Activated T-cell treated with anti-CD3 and anti-CD28 coated beads, Interleukin-2, amount 50 U/mL, for 1 hour (primary cell): ENCODE measurements at places on chromosomes 12 and 14.

GRCh38 chr12:48361664-48362339 lies 11.1 kb upstream of the ZNF641 start:
- no peak for DNase-seq

DNA sequence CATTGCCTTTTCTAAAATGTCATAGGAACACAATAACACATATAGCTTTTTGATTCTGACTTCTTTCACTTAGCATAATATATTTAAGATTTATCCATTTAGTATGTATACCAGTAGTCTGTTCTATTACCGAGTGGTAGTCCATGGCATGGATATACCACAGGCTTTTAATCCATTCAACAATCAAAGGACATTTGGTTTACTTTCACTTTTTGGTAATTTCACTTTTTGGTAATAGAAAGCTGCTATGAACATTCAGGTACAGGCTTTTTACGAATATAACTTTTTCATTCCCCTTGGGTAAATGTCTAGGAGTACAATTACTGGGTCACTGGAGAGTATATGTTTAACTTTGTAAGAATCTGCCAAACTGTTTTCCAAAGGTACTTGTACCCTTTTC lies 100.7 kb upstream of the PRICKLE1 start:
- no peak for DNase-seq

GRCh38 chr12:26878661-26879119 lies 45.7 kb upstream of the ITPR2 start:
- DNase-seq: no peak

- DNase-seq: no peak
Measured at GRCh38 chr14:85087201-85087600, 442.7 kb upstream of the FLRT2 start.
